Fibroblast of skin of right quadriceps (primary cell): ENCODE measurements at places on chromosomes 6 and 20.
A peak's percentile ranks its signal among the peaks of the same experiment; 100 is the strongest.

DNA sequence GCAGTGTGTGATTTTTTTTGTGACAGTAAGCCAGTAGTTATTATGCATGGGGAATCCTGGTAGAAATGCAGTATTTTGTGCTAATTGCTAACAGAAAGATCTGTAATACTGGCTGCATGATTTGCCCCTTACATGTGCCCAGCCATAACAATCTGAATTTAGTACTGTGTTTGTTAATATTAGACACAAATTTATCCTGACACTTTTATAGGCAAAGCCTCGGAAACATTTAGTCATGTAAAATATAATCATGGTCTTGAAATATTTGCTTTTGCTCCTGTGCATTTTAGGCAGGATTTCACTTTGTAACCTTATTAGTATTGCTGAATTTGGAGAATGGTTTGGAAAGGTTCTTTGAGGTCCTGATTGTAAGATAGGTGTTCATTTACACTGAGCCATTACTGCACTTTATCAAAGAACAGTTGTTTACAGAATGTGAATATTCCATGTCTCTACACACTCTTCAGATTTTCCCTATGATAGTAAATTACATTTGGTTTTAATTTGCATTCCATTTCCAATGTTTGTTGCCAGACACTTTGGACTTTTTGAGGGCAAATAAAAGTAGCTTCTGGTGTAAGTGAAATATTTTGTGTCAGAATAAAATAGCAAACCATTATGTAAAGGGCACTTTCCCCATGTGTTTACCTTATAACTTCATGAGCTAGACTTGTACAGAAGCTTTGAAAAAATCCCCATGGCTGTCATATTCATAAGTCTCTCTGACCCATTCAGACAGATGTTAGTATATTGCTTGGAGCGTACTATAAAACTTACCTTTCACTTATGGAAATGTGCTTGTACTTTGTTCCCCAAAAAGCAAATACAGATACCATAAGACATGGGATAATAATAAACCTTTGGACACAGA lies 349.9 kb downstream of the ARHGAP18 start:
- DNase-seq, result peak; percentile 19

- no peak for DNase-seq
Observed at GRCh38 chr6:135265278-135265677, 84.2 kb downstream of the MYB start.

DNA sequence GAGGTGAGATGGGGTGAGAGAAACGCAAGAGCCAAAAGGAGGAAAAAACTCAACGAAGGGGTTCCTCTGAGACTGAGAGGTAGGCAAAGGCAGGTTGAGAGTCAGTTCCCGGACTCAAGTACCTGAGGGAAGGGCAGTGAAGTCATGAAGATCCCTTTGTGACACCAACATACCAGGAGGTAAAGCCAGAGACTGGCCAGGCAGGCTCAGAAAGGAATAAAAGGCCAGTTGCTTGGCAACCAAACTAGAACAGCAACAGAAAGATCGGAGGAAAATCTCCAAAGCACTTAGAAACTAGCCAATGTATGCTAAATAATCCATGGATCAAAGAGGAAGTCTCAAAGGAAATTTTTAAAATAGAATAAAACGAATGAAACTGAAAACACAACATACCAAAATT lies 209.8 kb upstream of the PROKR2 start:
- DNase-seq, result no peak

DNA sequence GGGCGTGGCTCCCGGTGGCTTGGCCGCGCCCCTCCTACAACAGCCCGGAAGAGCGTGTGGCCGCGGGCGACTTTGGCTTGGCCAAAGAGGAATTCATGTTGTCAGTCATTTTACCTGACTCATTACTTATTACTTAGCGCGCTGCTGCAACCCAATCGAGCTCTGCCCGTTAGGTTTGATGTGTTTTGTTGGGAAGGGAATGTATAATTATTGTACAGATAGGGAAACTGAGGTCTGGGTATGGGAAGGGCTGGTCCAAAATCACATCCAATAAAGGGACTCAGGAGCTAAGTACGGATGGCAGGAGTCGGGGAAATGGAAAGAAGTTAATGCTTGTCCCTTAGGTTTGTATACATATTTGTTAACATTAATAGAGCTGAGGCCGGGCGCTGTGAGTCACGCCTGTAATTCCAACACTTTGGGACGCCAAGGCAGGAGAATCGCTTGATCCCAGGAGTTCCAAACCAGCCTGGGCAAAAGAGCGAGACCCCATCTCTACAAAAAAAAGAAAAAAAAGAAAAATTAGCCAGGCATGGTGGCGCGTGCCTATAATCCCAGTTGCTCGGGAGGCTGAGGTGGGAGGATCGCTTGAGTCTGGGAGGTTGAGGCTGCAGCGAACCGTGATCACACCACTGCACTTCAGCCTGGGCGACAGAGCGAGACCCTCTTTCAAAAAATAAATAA lies 639 bp upstream of the ZNF335 start:
- no peak for DNase-seq

GRCh38 chr6:40928307-40928706 lies 110.7 kb downstream of the UNC5CL start:
- no peak for DNase-seq

GRCh38 chr6:138537106-138537505 lies 37.8 kb upstream of the NHSL1 start:
- peak; percentile 70 for DNase-seq

GRCh38 chr6:134666125-134666524 lies 283.8 kb downstream of the ALDH8A1 start:
- no peak for DNase-seq

GRCh38 chr20:44215125-44215524 lies 4.6 kb upstream of the OSER1 start:
- DNase-seq, result peak; percentile 58

DNA sequence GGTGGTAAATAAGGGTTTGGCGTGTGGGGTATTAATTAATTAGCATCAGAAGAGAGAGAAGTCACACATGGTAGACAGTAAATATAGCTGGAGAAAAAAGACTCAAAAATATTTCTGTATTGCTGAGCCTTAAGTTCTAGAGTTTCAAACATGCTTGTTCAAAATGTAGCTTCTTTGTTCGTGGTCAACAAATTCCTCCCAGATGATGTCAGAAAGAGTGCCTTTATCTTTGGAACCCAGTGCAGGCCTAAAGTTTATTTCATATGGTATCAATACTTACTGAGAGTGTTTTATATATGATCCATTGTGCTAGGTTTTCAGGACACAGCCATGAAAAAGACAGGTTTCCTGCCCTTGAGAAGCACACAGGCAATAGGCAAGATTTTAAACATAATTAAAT lies 18.3 kb downstream of the MARCKS start:
- peak; percentile 82 for DNase-seq

- no peak for DNase-seq
Observed at GRCh38 chr6:27541212-27541932, 68.5 kb upstream of the ZNF184 start.

DNA sequence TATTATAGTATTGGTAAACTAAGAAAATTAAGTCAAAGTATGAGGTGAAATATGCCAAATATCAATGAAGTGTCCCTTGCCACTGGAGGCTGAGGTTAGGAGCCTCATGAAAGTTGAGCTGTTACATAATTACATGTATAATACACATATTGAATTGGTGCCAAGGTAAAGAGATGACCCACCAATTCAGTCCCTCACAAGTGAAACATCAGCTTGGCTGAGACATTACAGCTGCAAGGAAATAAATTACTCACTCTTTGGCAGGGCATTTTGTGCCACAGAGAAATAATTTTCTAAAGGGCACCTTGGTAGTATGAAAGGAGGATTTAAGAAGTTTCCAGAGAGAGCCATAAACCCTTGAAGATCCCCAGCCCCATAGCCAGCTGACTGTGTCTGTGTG lies 127.4 kb downstream of the ADGRG6 start:
- no peak for DNase-seq
